ENCODE measurements at places on chromosomes 2 and 18. TPM values are rescaled to one million over a fixed set of nuclear protein-coding genes. Genes with fewer than 3 reads are reported as not detected.
A peak's percentile ranks its signal among the peaks of the same experiment; 100 is the strongest.

Gene TGFA
- 37.1 TPM for polyA plus RNA-seq

Gene ERICH2
- 2.9 TPM for polyA plus RNA-seq

Gene KLHL29
- polyA plus RNA-seq = 2.5 TPM

Gene SERPINB11
- polyA plus RNA-seq = not detected

Gene ABCB11
- polyA plus RNA-seq = not detected

DNA sequence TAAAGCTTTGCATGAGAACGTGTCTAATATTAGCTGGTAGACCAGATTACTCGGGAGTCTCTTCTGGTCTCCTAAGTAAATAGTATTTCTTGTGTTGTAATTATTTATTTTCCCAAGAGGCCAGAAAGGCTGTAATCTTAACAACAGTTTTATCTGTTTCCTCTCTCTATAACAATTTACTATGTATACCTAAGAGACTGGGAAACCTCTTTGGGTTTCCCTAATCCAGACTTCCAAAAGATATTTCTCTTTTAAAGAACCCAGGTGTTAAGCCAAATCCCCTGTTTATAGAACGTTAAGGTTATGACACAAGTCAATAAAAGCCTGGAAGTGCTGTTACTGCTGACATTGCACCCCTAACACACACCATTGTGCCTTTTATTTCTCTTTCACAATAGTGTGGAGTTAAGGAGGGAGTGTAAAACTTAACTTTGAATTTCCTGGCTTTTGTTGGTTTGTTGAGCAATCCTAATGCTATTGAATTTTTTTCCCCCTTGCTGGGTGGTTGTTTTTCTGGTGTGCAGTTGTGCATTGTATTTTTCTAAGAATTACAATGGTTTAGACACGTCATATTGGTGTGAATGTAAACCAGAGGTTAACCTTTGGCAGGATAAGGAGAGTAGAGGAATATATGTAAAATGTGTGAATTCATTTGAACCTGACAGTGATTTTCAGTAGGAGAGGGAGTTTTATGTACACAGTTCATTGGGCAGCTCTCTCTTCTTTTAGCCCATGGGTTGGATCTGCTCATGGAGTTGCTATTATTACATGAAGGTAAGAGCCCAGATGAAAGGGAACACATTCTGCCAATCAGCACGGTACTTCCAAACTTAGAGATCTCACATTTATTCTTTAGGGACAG, 192.8 kb downstream of the MTX2 start:
- no peak for DNase-seq

DNA sequence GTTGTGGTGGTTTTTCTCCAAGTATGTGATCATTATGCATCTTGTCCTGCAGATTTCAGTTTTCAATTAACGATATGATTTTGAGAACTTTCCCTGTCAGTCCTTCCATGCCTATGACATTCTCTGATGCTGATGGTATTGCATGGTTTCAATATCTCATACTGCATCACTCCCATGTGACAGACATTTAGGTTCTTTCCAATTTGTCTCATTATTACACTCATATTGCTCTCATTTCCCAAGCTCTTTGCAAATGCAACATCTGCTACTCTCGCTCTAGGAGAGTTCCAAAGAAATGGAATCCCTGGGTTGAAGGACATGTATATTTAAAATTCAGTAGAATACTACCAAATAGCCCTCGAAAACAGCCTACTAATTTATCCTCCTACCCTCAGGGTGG, 125.5 kb downstream of the MARCHF4 start:
- DNase-seq = no peak

- no peak for DNase-seq
Observed at GRCh38 chr2:66834859-66835258, 399.9 kb downstream of the MEIS1 start.

- peak; percentile 75 for DNase-seq
Observed at GRCh38 chr2:178282075-178282815, 87.9 kb downstream of the OSBPL6 start.

DNA sequence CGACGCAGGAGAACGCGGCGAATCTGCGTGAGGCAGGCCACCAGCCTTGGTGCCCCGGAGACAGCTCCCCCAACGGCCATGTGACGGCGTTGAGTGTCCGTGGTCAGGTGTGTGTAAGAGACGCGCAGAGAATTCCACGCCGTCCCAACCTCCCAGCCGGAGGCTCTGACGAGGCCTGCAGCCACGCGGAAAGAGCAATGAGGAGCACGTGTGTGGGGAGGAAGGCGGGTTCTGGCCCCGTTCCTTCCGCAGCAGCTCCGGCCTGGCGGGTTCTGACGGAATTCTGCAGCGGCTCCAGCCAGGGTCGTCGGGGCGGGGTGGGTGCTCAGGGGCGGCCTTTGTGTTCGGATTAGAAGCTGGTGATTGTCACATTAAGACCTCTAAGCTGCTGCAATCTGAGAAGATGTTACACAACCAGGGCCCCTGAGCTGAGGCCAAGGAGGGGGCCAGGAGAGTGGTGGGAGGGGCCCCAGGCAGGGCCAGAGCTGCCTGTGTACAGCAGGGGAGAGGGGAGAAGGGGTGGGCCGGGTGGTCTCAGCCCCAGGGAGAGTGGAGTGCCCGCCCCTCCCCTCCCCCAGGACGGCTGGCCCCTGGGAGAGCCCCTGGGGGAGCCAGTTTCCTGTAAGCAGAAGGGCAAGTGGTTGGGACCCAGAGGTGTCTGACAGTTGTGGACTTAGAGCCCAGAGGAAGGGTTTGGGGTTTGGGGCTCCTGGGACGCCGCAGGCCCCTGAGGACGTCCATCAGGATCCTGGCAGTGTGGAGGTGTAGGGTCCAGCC, 5.1 kb upstream of the GAL3ST2 start:
- no peak for DNase-seq

- no peak for DNase-seq
Observed at GRCh38 chr2:73718851-73719621, 18.1 kb downstream of the TPRKB start.

- no peak for DNase-seq
Observed at GRCh38 chr18:55296115-55296514, 291.9 kb downstream of the TCF4 start.

DNA sequence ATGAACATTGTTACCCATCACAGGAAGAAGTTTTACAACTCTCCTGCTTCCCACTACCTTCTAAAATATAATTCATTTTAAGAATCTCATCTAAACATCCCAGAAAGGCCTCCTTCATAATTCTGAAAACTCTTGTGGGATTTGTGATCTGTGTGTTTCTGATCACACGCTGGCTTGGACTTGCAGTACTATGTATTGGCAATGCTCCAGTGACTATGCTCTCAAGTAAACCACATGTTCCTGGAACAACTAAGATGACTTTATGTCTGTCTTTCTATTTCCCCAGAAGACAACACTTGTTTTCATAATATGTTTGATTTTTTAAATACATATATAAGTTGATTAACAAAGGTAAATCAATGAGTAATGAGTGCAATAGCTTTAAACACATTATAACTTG, 376.6 kb upstream of the NETO1 start:
- DNase-seq = peak; percentile 32

DNA sequence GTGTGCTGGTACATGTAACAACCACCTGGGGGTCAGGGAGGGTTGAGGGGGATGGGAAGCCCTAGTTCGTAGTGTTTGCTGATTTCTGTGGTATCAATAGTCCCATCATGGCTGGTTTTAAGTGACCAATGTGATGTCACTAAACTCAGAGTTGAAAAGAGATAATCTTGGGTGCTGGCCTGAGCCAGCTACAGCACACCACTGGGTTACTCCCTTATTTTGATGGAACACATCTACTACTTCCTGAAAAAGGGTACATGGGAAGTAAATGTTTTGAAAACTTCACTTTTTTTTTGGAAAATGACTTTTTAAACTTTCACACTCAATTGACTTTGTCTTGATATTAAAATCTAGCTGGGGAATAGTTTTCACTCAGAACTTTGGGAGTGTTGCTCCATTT, 87.0 kb upstream of the CXCR4 start:
- DNase-seq = no peak

- no peak for DNase-seq
Observed at GRCh38 chr18:10293966-10294365, 160.5 kb upstream of the APCDD1 start.

- DNase-seq = no peak
Observed at GRCh38 chr2:26679867-26680266, 12.7 kb upstream of the KCNK3 start.

- no peak for DNase-seq
Observed at GRCh38 chr2:43146083-43146482, 80.3 kb downstream of the ZFP36L2 start.

DNA sequence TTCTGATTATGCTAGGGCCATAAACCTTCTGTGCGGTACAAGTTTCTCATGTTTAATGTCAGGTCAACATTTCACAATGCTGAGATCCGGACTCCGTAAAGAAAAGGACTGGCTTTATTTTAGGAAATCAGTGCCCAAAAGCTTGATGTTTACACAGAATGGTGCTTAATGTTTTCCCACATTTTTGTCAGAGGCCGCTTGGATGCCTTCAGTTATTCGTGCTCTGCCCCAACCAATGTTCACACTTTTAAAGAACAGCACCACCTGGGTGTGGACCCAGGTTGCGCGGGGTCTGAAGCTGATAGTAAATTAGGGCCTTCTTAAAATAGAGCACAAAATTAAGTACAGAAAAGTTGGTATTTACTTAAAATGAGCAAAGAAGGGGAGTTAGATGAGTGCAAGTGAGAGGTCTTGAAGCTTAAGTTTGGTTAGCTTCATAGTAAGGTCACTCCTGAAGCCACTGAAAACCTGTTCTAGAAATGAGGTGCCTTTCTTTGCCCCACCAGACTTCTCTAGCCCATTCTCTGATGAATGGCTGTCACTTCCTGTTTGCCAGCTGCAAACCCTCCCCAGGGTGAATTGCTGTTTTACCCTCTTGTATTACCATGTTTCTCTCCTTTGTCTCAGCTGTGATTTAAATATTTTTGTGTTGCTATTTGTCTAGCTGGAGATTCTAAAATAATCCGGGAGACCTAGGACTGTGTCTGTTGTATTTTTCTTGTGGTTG, 20.5 kb downstream of the SLC3A1 start:
- DNase-seq = no peak
